Activated CD4-positive, alpha-beta T cell treated with anti-CD3 and anti-CD28 coated beads for 24 hours (primary cell): ENCODE measurements at places on chromosomes 5 and 9.

- DNase-seq: peak; percentile 54
These were observed 64.0 kb upstream of the FYB1 start for GRCh38 chr5:39283231-39283818.

DNA sequence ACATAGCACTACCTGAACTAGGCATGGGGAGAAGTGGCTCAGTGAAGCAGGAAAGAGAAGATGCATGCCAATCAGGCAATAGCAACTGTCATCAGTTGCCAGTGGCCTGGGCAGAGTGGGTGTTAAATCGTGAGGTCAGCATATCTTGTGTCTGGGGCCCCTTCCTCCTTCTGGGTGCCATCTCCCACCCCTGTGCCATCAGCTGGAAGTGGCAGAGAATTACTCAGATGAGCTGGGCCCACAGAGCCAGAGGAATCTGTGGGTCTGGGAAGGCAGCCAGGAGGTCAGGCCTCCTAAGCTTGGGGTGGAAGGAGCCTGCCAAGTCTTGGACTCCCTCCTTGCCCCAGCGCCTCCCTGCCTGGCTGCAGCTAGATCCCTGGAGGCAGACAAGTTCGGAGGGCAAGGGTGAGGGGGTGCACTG is 66.5 kb downstream of the GALNT12 start:
- no peak for DNase-seq

GRCh38 chr9:108953983-108954574 is 19.9 kb downstream of the ABITRAM start:
- no peak for DNase-seq

GRCh38 chr5:31720004-31720403 is 81.1 kb downstream of the PDZD2 start:
- no peak for DNase-seq

GRCh38 chr5:132016721-132017250 is 5.3 kb upstream of the ACSL6 start:
- no peak for DNase-seq

- peak; percentile 71 for DNase-seq
These were observed 72.3 kb downstream of the ICE1 start for GRCh38 chr5:5494489-5495402.

DNA sequence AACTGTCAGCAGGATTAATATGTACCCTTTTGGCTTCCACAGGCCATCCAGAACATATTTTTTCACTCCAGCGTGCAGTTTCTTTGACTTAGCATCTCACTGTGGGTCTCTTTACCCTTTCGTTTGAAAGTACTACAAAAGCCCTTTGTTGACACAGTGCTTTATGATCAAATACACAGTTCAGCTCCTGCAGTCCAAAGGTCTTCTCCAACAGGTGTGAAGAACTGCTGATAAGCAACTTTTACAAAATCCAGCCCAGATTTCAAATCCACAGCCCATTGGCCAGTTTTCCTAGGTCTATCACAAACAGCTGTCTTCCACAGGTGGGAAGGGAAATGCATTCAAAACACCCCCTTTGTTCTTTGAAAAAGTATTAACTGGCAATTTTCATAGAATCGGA is 54.8 kb downstream of the MYO10 start:
- DNase-seq: no peak

DNA sequence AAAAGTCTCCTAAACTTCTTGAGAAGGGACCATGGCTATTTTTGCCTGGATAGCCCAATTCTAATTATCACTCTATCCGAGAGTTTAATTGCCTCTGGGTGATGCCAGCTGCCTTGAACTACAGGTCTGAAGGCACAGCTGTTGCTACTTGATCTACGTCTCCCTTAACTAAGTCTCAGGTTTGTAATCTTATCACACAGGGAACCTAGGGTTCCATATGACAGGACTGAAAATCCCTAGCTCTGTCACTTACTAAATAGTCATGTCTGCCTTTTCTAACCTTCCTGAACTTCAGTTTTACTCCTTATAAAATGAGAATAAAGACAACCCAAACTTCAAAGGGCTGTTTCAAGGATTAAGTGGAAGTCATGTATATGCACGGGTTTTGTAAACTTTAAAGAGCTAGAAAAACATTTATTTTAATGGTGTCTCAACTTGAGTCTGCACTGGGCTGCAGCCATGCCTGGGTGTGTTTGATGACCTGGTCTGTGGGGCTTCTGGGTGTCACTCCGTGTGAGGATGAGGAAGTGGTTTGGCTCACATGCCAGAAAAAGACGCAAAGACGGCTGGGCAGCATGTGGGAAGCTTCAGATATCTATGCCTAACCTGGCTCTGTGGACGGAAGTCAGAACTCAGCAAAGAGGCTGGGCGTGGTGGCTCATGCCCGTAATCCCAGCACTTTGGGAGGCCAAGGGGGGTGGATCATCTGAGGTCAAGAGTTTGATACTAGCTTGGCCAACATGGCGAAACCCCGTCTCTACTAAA is 129.3 kb upstream of the SLC44A1 start:
- DNase-seq: peak; percentile 4

DNA sequence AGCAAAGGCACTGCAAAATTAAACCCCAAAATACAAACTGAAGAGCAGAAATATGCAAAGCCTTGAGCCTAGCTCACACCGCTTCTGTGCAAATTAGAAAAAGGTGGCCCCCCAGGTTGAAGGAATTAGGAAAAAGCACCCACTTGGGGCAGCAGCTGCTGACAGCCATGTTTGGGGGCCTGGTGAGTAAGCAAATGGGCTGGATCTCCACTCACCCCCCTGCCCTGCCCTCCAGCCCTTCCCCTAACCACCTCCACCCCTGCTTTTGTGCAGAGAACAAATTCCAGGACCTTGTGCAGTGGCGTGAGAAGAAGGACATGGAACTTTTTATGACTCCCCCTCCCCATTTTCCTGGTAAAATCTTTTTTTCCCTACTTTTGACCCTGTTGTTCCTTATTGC is 92.0 kb upstream of the DNAH5 start:
- no peak for DNase-seq

GRCh38 chr9:70603020-70603411 is 188.6 kb upstream of the KLF9 start:
- no peak for DNase-seq

GRCh38 chr5:113102121-113102531 is 125.5 kb downstream of the DCP2 start:
- no peak for DNase-seq

- no peak for DNase-seq
These were observed 10.4 kb downstream of the KCNMB1 start for GRCh38 chr5:170378740-170379139.

DNA sequence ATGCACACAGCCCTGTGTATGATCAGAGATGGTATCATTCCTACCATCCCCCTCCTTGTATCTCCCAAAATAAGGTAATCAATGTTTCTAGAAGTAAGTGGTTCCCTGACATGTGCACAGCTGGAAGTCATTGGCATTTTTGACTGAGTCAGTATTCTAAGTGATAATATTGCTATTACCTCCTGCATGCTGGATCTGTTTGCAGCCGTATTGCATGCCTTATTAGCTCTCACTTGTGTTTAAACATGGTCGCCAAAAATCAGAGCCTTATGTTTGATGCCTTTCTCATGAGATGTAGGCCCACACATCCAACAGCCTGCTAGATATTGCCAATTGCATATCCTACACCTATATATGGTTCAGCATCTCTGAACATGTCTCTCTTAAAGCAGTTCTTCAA is 254.3 kb downstream of the CDH12 start:
- DNase-seq: no peak
